ENCODE measurements at places on chromosomes 12 and 14.

GRCh38 chr14:51609955-51610283, 41.8 kb upstream of the FRMD6 start:
- no peak for DNase-seq

- DNase-seq, result no peak
Observed at GRCh38 chr12:108333898-108334699, 5.0 kb downstream of the CMKLR1 start.

GRCh38 chr12:20270557-20270956, 97.8 kb upstream of the PDE3A start:
- no peak for DNase-seq

GRCh38 chr12:95205685-95206084, 11.6 kb downstream of the FGD6 start:
- DNase-seq, result no peak

DNA sequence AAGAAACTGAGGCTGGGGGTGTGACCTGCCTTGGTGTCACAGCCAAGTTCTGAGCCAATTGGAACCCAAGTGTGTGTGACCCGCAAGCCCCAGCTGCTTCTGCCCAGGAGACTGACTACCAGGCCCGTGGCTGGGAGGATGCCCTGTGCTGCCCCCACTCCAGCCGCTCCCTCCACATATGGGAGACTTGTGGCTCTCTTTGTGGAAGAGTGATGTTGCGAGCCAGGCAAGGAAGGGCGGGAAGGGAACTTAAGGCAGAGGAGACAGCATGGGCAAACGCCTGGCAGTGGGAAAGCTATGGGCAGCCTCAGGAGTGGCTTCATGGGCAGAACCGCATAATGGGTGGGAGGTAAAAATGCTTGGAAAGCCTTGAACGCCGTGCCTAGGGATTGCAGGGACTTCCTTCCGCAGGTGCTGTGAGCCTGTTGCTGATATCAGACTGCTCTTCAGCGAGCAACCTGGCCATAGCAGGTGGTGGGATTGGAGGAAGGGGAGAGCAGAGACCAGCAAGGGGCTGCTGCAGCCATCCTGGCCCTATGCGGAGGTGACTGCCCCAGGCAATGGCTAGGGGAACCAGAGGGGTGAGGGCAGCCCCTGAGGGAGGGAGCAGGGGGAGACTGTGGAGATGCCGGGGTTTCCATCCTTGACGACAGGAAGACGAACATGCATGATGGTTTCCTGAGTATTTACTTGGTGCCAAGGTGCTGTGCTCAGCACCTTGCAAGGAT, 115.7 kb downstream of the LGMN start:
- DNase-seq, result no peak

DNA sequence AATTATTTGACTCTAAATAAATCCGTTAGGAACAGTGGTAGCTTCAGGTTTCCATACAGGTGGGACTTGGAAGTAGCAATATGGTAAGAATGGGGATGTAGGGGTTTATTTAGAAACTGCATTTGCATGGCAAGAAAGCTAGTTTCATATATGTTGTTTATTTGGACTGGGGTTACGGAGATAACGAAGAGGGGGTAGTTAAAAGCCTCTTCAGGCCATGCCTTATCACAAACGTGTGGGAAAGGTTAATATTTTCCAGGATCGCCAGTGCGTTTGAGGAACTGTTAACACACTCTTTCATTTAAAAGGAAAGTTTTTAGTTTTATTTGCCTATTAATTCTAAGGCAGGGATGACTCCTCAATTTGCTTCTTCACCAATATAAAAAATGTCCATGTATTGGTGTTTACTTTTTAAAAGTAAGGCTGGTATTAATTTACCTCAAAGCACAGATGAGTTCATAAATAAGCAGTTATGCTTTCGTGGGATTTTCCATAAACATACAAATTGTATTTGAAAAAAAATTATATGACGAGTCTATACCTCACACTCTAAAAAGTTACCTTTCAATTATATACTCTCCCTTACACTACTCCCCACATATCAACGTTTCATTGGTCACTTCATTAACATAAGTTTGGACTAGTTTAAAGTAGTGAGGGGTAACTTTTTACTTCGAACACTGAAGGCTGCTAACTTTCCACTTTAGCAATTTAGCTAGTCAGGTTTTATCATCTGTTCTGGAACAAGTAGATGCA, 814 bp downstream of the RAB2B start:
- no peak for DNase-seq

DNA sequence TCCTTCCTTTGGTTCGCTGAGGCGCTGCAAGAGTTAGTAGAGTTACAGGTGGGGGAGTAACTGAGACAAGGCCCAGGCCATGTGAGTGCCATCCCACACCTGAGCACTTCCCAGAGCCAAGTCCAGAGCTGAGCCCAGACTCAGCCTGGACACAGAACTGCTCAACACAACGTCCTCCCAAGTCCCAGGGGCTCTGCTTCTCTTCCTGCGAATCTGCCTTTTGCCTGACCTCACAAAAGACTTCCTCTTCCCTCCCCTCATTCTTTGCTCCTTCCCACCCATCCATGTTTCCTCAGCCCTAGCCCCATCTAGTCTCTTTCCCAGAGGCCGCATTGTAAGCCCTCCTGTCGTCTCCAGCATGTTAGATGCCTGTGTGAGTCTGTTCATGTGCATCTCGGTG, 16.6 kb upstream of the MCRS1 start:
- DNase-seq, result no peak

All from NCI-H1048 (cell line).